ENCODE measurements at places on chromosomes 3 and 15. TPM values are rescaled to one million over a fixed set of nuclear protein-coding genes. Genes with fewer than 3 reads are reported as not detected.

- H3K36me3 ChIP-seq = no peaks in the 10 kb centered on the region
- DNase-seq = no peak
- peaks cover 14% of the 10 kb centered on the region for H3K4me1 ChIP-seq
- H3K4me3 ChIP-seq = no peak overlapping the region
- no peaks in the 10 kb centered on the region for H3K27me3 ChIP-seq
Measured at GRCh38 chr3:69888040-69888942, 111.2 kb upstream of the SAMMSON start.

GRCh38 chr3:185067173-185067572 is 85.7 kb downstream of the C3orf70 start:
- H3K4me3 ChIP-seq = no peak overlapping the region
- no peaks in the 10 kb centered on the region for H3K27me3 ChIP-seq
- no peaks in the 10 kb centered on the region for H3K4me1 ChIP-seq
- no peak overlapping the region for H3K27ac ChIP-seq
- DNase-seq = peak; percentile 77

GRCh38 chr15:51195459-51195858 is 100.8 kb upstream of the TNFAIP8L3 start:
- H3K36me3 ChIP-seq = no peaks in the 10 kb centered on the region
- DNase-seq = no peak
- no peak overlapping the region for H3K4me3 ChIP-seq
- no peak overlapping the region for H3K27ac ChIP-seq
- H3K27me3 ChIP-seq = peaks cover 20% of the 10 kb centered on the region

- H3K27ac ChIP-seq = no peak overlapping the region
- H3K27me3 ChIP-seq = no peaks in the 10 kb centered on the region
- H3K36me3 ChIP-seq = peaks cover 5% of the 10 kb centered on the region
- no peak for DNase-seq
- H3K4me3 ChIP-seq = no peak overlapping the region
- no peaks in the 10 kb centered on the region for H3K4me1 ChIP-seq
Measured at GRCh38 chr15:70932397-70932796, 39.8 kb downstream of the LRRC49 start.

DNA sequence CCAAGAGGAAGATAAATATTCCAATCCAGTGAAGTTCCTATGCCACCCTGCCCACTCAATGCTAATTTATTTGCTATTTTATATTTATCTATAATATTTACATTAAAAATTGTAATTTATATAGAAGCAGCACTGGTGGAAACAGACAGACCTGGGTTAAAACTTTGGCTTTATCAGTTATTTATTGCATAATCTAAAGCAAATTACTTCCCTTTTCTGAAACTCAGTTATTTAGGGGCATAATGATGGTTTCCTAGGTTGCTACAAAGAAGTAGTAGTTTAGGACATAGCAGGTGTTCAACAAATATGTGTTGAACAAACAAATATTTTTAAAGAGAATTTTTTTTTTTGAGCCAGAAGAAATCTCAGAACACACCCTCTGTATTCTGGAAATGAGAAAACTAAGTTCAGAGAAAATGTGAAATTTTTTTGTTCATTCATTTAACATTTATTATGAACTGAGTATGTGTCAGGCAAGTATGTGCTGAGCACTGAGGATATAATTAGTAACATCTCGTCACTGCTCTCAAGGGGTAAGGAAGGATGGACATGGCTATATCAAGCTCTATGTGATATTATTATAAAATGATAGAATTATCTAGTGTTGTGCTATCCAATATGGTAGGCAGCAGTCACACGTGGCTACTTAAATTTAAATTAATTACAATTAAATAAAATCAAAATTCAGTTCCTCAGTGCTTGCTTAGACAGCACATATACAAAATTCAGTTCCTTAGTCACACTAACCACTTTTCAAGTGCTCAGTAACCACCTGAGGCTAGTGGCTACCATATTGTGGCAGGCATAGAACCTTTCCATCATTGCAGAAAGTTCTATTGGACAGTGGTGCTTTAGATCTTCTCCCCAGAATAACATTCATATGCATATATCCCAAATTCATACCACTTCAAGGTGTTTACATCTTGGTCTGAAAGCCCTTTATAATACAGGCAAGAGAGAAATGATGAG is 7.0 kb upstream of the UBE2Q2 start:
- H3K4me3 ChIP-seq = no peak overlapping the region
- no peaks in the 10 kb centered on the region for H3K36me3 ChIP-seq

- H3K27ac ChIP-seq = peak overlapping the region; percentile 71
- H3K36me3 ChIP-seq = no peaks in the 10 kb centered on the region
- no peaks in the 10 kb centered on the region for H3K27me3 ChIP-seq
- H3K4me3 ChIP-seq = no peak overlapping the region
- peaks cover 31% of the 10 kb centered on the region for H3K4me1 ChIP-seq
Measured at GRCh38 chr15:70165716-70166284, 68.1 kb upstream of the TLE3 start.

Gene SEMA7A
- total RNA-seq = 4.0 TPM

DNA sequence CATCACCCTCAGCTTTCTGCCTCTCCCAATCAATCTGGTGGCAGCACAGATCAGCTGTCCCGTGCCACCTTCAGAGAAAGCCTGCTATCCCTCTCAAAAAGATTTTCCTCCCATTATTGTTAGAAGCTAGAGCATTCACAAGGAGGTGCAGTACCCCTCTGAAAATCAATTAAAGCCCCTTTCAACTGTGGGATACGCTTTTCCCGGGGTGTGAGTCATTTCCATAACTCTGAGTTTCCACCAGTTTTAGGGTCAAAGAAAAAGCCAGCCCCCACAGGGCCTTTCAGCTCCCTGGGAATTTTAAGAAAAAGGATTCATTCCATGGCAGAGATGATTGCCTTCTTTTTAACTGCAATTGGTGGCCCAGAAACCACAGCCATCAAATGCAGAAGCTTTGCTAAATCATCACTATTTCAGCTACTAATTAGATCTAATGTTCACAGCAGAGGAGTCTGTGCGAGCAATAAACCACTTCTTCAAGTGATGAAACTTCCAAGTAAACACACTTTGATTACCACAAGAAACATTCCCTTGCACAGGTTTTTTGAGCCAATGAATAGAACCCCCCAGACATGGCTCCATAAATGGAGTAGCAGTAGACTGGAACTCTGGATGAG is 270.0 kb upstream of the TPRG1 start:
- H3K4me3 ChIP-seq = no peak overlapping the region
- H3K27me3 ChIP-seq = no peaks in the 10 kb centered on the region
- peak; percentile 29 for DNase-seq
- peaks cover 38% of the 10 kb centered on the region for H3K4me1 ChIP-seq
- no peaks in the 10 kb centered on the region for H3K36me3 ChIP-seq

DNA sequence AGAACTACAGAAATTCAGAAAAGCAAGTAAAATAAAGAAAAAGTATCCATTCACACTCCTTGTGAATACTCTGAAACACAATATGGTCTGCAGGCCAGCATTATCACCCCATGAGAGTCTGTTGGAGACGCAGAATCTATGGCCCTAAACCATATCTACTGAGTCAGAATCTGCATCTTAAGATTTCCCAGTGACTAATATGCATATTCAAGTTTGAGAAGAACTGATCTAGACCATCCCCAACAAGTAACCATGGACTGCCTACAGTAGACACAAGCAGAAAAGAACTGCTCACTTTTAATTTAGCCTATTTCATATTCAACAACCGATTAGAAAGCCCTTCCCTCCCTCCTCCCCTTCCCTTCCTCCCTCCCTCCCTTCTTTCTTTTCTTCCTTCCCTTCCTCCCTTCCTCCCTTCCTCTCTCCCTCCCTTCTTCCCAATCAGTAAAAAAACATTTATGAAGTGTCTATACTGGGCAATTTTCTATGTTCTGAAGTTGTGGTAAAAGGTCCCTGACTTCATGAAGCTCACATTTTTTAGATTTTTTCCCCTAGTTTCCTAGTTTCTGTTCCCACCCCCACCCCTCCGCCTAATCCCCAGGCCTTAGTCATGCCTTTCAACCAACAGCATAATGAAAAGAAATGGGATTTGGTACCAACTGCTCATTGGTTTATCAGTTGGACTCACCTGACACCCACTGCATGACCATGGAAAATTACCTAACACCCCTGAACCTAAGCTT is 125.2 kb downstream of the CNTN3 start:
- no peaks in the 10 kb centered on the region for H3K36me3 ChIP-seq
- H3K27ac ChIP-seq = no peak overlapping the region
- no peaks in the 10 kb centered on the region for H3K4me1 ChIP-seq
- no peaks in the 10 kb centered on the region for H3K27me3 ChIP-seq

DNA sequence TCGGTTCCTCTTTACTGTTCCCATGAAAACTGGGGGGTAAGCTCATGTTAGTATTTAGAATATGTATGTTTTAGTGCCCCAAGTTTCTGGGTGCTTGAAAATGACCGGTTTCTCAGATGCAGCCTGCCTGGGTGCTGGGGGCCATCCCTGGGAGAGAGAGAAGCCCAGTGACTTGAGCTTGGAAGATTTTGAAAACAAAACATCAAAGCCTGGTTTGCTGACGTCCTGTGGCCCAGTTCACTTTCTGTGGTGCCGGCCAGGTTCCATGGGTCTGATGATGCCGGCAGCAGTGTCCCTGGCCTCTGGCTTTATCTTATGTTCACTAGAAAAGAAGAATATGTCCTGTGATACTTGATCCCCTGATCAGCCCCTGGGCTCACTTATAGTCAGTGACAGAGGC is 17.1 kb downstream of the APBA2 start:
- no peaks in the 10 kb centered on the region for H3K27me3 ChIP-seq
- no peaks in the 10 kb centered on the region for H3K4me1 ChIP-seq
- no peaks in the 10 kb centered on the region for H3K36me3 ChIP-seq
- H3K27ac ChIP-seq = no peak overlapping the region
- H3K4me3 ChIP-seq = no peak overlapping the region

Gene SLC27A2
- total RNA-seq = not detected

Gene IMPG2
- total RNA-seq = 0.83 TPM

GRCh38 chr15:85401108-85401774 is 20.8 kb downstream of the AKAP13 start:
- H3K27ac ChIP-seq = peak overlapping the region; percentile 66
- H3K36me3 ChIP-seq = no peaks in the 10 kb centered on the region
- no peaks in the 10 kb centered on the region for H3K27me3 ChIP-seq
- peaks cover 74% of the 10 kb centered on the region for H3K4me1 ChIP-seq
- no peak for DNase-seq

Gene CSPG5
- not detected for total RNA-seq

Gene POPDC2
- 67.9 TPM for total RNA-seq

DNA sequence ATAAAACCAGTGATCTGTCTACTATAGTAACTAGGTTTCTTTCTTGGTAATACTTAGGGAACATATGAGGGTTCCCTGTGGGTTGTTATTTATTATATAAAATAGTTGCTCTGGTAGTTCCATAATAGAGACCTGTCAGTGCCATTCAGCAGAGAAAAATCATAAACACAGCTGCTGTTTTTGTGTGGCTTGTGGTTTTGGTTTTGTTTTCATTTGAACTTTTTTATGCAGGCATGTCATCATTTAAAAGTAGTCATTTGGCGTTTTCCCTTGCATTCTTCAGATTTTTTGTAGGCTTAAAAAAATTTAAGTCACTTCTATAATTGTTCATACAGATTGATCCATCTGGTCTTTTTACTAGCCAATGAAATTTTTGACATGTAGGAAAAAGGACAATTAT is 47.9 kb downstream of the PIK3CA start:
- H3K36me3 ChIP-seq = no peaks in the 10 kb centered on the region
- no peak for DNase-seq
- H3K27ac ChIP-seq = no peak overlapping the region
- peaks cover 49% of the 10 kb centered on the region for H3K4me1 ChIP-seq
- H3K27me3 ChIP-seq = no peaks in the 10 kb centered on the region

- no peaks in the 10 kb centered on the region for H3K36me3 ChIP-seq
- no peak overlapping the region for H3K27ac ChIP-seq
- peaks cover 25% of the 10 kb centered on the region for H3K4me1 ChIP-seq
- DNase-seq = peak; percentile 62
- no peak overlapping the region for H3K4me3 ChIP-seq
- no peaks in the 10 kb centered on the region for H3K27me3 ChIP-seq
Measured at GRCh38 chr15:68232449-68232848, 2.9 kb upstream of the CLN6 start.

Gene ATP13A5
- not detected for total RNA-seq

- no peaks in the 10 kb centered on the region for H3K36me3 ChIP-seq
- no peak overlapping the region for H3K27ac ChIP-seq
- no peaks in the 10 kb centered on the region for H3K4me1 ChIP-seq
- no peaks in the 10 kb centered on the region for H3K27me3 ChIP-seq
Measured at GRCh38 chr3:118736107-118736506, 298.5 kb downstream of the IGSF11 start.

Gene TMCO5A
- not detected for total RNA-seq

DNA sequence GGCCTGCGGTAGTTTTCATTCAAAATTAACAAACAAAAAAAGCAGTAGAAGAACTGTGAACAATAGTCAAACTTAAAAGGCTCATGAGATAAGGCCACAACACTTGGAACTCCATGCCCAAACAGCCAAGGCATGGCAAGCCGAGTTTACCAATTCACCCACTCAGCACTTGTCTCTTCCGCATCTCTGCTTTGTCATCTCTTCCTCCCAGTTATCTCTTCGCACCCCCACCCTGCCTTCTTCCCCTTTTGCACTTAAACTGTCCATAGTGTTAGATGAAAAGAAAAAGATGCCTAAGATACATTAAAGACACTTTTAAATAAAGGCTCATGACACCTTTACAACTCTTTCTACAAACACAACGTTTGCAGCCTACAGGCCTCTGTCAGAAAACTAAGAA is 11.1 kb downstream of the TLE3 start:
- no peak for DNase-seq
- H3K36me3 ChIP-seq = peaks cover 25% of the 10 kb centered on the region
- no peaks in the 10 kb centered on the region for H3K27me3 ChIP-seq
- no peak overlapping the region for H3K4me3 ChIP-seq
- H3K27ac ChIP-seq = no peak overlapping the region

Gene MESD
- total RNA-seq = 17.4 TPM

DNA sequence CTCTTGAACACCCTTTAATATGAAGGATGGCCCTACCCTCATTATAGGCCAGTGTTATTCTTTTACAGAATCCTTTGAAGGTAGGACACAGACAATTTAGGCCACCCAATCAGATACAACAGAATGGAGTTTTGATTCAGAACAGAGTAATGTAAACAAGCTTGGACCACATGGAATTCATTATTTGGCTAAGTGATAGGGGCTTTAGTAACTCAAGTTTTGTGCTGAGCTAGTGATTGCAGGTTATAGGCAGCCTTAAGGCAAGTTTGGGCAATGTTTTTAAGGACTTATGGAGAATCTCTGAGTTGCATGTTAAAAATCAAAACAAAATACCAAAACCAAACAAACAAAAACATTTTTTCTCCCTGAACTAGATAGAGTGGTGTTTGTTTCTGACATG is 312.1 kb upstream of the ROBO1 start:
- no peaks in the 10 kb centered on the region for H3K27me3 ChIP-seq
- H3K4me1 ChIP-seq = no peaks in the 10 kb centered on the region
- no peak for DNase-seq
- H3K27ac ChIP-seq = no peak overlapping the region
- H3K36me3 ChIP-seq = no peaks in the 10 kb centered on the region

DNA sequence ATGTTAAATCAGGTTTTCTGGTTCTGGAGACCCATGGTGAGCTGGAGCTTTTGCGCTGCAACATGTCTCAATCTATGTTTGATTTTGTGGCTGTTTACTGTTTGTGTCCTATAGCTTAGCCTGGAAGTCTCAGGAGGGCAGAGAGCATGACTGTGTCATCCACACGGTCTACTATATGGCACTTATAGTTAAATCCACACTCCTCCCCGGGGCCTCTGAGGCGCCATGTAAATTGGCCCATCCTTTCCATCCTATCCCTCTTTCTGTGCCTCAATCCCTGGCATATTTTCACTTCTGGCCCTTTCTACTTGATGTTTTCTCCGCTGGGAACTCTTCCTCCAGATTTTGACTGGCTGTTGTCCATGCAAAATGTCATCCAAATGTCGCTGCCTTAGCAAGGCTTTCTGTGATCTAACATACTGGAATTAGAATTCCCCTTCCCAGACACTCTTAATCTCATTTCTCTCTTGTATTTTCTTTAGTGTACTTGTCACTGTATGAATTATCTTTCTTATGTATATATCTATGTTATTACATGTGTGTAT is 560.8 kb upstream of the RGMA start:
- H3K27ac ChIP-seq = no peak overlapping the region
- H3K4me1 ChIP-seq = no peaks in the 10 kb centered on the region
- no peak overlapping the region for H3K4me3 ChIP-seq
- H3K27me3 ChIP-seq = no peaks in the 10 kb centered on the region
